ENCODE measurements at places on chromosomes 3 and 15.

- DNase-seq, result no peak
Measured at GRCh38 chr15:100975043-100975442, 55.9 kb downstream of the LRRK1 start.

DNA sequence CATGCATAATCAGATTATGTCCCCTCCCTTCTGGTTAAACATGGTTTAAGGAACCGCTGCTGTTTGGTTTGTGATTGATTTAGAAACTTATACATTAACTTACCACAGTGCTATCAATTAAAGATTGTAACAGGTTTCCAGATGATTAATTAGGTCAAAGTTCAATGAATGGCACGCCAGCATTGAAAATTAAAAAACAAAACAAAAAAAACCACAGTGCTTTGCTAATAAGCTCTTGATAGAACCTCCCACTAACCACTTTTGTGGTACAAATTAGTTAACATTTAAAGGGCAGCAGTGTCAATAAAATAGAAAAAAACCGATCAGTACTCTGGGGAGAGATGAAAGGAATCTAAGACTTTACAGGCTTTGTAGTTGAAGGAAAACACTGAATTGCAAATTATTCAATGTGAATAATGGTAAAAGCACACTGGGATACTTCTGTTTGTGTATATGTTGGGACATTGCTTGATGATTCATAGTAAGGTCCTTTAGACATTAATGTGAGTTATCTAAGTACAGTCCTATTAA, 7.6 kb upstream of the C3orf38 start:
- no peak for DNase-seq

GRCh38 chr3:46661776-46662766, 31.4 kb downstream of the ALS2CL start:
- no peak for DNase-seq

GRCh38 chr3:161508852-161509477, 12.4 kb downstream of the OTOL1 start:
- DNase-seq, result no peak

DNA sequence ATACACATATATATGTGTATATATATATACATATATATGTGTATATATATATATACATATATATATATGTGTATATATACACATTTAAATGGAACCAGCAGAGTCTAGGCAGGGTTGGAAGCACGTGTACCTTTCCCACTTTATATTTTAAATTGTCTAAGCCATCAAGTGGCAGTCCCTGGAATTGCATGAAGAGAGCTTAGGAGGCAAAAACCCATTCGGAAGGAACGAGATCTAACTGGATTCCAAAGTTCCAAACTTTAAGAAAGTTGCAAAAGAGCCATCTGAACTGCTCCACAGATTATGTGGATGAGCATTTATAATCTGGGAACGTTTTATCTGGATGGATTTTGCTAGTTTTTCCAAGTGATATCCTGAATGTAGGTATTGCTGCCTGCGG, 186.5 kb downstream of the FOXP1 start:
- DNase-seq, result no peak

DNA sequence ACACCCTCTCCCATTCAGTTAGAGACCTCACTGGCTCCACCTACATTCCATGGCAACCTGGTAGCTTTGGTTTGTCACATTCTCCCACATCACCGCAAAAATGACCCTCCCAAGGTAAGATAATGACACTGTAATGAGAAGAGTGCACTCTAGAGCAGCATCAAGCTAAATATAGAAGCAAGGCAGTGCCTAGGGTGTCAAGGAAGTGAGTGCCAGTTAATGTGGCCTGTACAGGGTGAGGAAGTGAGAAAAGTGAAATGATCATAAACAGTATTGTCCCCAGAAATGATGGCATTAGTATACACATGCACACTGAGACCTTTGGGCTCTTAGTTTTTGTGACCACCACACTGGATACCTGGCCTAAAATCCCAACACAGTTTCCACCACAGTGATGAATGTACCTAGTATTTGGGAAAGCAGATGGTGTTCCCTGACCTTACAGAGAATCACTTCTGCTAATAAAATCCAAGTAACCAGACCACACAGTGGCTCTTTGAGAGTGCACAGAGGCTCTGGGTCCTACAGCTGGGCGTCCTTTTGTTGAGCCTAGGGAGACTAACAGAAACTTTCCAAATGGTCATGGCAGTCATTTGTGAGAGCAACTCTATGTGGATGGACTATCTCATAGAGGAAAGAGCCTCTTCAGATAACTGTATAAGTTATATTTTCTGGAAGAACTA, 106.6 kb downstream of the ARPP21 start:
- DNase-seq, result no peak

DNA sequence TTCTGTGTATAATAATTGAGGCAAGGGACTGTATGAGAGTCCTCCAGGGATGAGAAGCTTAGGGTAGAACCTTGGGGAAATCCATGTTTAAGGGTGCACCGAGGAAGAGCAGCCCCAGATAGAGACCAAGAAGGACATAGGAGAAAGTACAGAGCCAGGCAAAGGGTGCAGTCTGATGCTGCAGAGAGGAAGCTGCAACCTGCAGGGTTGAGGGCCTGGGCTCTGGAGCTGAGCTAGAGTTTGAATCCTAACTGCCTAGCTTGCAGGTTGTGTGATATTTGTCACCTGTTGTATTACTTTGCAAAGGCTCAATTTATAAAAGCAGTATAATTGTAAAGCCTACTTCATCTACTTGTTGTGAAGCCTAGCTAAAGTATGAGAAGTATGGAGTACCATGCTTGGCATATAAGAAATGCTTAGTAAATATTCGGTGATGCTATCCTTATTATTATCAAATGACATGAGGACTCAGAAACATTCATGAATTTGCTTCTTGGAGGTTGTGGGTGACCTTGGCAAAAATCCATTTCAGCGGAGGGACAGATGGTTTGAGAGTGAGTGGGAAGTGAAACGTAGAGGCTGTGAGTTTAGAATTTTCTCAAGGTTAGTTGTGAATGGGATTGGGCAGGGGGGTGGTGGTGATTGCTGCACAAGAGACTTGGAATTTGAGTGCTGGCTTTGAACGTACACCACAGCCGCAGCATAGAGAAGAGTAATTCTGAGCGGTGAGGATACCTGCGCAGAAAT, 43.8 kb downstream of the PLCL2 start:
- no peak for DNase-seq

- DNase-seq, result no peak
Measured at GRCh38 chr3:150890295-150890694, 14.9 kb downstream of the MINDY4B start.

DNA sequence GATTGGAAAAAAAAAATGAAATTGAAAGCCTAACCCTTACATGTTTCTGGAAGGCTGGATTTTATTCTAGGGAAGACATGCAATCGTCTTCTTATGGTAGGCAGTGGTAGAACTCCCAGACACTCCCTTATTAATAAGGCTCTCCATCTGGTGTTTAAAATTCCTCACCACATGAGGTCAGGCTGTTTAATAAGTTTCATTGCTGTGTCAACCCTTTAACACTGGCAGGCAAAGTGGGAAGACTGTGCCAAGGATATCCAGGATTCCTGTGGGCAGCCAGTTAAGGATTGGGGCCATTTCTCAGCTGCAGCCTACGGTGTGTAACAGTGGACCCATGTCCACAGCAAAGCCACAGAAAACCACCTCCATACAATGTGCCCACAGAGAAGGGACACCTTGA, 225.5 kb upstream of the CHRM5 start:
- no peak for DNase-seq

DNA sequence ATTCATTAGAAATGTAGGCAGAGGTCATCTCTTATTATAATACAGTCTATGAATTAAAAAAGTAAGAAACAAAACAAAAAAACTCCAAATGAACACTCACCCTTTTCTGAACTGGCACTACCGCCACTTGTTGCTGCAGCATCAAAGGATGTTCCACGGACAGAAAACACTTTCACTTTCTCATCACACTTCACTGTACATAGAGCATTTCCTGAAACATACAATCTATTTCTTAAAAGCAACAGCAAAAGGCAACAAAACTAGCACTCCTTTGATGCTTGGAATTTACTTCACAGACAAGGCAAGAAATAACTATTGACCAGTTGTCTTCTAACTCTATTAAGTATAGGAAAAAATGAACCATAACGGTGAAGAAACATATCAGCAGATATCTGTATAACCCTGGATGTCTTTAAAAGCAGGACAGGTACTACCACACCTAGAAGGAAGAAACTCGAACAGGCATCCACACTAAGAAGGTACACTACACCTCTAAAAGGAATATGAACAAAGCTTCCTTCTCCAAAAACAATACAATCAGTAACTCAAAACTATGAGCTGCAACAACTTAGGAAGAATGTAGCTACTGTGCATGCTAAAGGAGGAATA, 24.9 kb downstream of the ETFA start:
- DNase-seq, result no peak

- DNase-seq, result no peak
Measured at GRCh38 chr3:13042127-13042701, 31.0 kb downstream of the IQSEC1 start.

GRCh38 chr3:1381647-1382036, 288.8 kb downstream of the CNTN6 start:
- DNase-seq, result no peak

DNA sequence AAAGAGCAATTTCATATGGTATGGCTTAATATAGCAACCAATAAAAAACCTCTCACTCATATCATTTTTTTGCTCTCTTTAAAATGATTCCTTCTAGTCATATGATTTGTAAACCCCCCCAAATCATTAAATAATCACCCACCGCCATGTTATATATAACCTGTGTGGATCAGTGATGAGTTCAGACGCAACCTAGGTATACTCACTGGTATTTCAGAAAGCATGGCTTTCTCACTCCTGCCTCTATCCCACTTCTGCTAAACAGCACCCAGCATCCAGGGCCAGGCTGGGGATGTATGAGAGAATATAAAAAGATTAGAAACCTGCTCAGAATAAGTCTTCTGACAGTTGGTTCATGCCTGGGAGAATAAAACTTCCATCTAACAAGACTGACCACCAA, 172.3 kb upstream of the PRICKLE2 start:
- DNase-seq, result no peak

GRCh38 chr3:40099871-40100270, 209.6 kb upstream of the EIF1B start:
- no peak for DNase-seq

DNA sequence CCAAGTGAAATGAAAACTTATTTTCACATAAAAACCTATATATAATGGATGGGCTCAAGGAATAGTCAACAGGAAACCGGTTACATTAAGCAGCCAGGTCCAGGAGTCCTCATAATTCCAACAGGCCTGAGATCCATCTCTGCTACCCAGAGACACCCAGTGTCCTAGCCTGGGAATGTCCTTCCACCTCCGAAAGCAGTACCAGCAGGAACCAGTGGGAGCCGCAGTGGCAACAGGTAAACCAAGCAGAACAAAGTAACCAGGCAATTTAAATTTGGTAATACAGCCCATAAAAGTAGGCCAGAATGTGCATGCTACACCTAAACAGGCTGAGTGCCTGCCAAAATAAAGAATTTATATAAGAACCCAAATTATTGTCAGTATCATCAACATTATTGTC, 195.6 kb downstream of the ZBBX start:
- DNase-seq, result no peak

DNA sequence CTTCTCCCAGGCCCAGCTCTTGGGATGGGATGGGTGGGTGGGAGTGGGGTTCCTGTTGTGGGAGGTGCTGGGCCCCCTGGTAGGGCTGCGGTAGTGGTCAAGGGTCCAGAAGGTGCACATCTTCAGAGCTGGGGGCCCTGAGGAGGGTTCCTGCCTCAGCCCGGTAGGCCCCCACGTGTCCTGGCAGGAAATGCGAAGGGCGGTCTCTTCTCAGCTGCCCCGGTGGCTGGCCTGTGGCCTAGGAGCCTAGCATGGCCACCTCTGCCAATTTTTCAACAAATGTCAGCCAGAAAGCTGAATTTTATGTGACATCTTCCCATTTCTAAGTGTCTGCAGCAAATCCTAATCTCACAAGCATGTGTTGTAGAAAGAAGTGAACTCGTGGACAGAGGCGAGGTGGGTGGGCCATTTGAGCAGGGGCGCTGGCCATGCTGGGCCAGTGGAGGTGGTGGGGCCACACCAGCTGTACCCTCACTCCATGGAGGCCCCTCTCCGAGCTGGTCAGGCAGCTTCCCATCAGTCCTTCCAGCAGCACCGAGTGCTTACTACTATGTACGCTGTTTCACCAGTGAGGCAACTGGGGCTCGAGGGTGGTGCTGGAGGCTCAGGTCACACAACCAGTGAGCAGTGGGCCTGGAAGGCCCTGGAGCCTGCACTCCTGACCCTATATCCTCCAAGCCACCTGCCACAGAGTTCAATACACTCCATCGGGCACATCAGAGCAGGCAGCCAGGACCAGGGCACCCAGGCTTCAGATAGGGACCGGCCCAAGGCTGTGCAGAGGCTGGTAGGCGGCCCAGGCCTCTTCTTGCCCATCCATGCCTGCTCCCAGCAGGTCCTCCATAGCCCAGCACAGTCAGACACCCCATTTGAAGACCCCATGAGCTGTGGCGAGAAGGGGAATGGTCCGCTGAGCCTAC, 23.2 kb downstream of the FBLN2 start:
- DNase-seq, result no peak

GRCh38 chr3:121963608-121964007, 58.4 kb downstream of the ILDR1 start:
- DNase-seq, result no peak

DNA sequence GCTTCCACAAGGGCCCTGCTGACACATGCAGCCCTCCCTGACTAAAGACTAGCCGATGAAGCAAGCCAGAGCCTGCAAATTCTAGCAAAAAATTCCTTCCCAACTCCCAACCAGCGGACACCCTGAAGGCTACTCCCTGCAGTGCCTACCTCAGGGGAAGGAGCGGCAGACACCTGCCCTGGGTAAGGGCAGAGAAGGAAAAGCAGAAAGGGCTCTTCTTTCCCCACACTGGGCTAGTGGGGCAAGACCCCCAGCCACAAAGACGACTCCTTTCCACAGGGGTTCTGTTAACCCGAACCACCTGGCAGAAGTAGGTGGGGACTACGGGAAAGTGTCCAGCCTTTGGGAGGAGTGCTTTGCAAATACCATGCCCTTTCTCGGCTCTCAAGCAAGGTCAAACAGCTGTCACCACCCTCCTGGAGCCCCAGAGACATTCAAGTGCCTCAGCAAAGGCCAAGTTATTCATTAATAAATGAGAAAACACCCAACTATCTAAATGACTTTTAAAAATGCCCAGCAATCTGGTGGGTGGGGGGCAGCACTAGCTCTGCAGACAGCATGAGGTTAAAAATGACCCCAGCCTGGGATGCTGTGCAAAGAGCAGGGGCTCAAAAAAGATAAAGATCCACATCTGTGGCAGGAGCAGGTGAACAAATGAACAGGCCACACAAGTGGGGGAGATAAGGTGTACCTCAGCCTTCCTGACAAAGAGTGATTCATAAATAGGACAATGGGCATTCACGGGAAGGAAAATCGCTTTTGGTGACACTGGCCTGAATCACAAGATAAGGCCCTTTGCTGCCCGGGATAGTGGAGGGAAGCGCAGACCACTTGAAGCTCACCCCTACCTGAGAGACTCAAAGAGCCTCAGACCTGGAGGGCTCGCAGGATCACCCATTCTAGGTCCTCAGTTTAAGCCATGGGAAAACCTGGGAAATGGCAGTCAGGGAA, 33.0 kb downstream of the CCDC12 start:
- DNase-seq, result no peak

- no peak for DNase-seq
Measured at GRCh38 chr3:180329187-180329586, 272.8 kb upstream of the TTC14 start.

Measured in stimulated activated CD8-positive, alpha-beta memory T cell treated with anti-CD3 and anti-CD28 coated beads, Interleukin-4, amount 100 ng/mL, for 1 hour (primary cell).